ENCODE measurements at places on chromosomes 1 and 21.

DNA sequence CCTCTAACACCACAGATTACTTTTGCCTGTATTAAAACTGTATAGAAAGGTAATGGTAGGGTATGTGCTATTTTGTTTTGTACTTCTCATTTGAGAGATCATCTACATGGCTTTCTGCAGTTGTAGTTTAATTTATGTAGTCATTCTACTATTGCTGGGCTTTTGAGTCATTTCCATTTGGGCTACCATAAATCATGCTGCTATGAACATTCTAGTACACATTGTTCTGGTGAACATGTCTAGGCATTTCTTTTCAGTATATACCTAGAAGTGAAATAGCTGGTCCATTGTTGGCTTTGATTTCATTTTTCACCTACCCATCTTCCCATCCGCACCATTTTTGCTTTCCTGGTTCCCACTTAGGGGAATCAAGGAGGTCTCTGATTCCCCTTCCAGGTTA lies 18.7 kb downstream of the EDN2 start:
- no peak for DNase-seq

DNA sequence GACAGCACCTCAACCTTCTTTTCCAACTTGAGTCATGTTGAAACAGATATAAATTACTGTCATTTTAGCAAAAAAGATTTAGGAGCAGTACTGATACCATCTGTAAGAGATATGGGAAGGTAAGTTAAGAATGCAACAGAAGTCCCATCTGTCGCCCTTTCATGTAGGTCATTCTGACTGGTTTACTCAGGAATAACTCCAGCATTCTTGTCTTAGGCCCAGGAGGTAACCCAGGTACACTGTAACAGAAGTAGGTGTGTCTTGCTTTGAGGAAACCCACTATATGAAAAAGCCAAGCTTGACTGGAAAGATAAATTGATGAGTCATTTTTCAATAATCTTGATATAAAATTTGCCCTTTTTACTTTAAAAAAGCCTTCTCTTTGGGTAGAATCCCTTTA lies 35.4 kb downstream of the PGM1 start:
- no peak for DNase-seq

DNA sequence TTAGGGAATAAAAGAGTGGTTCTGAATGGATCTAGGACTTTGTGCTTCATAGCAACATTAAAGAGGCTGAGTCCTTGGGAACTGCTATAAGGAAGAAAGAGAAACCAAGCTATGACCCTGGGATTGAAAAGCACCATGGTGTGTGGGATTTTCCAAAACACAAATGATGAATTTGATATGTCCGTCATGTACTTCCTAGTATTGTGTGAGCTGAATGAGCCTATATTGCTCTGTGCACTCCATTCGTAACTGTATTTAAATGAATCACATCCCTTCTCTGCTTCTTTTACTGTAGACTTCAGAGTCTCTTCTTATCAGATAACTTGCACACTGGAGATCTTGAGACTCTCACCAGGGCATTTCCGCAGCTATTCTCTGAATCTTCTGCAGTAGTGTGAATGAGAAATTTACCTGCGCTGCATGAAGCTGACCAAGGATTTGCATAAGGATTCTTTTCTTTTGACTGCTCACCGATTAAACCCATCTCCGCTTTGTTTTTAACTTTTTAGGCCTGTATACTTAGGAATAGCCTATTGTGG lies 23.1 kb upstream of the OR10J4 start:
- no peak for DNase-seq

GRCh38 chr1:162696286-162696862 lies 64.1 kb downstream of the DDR2 start:
- DNase-seq = no peak

DNA sequence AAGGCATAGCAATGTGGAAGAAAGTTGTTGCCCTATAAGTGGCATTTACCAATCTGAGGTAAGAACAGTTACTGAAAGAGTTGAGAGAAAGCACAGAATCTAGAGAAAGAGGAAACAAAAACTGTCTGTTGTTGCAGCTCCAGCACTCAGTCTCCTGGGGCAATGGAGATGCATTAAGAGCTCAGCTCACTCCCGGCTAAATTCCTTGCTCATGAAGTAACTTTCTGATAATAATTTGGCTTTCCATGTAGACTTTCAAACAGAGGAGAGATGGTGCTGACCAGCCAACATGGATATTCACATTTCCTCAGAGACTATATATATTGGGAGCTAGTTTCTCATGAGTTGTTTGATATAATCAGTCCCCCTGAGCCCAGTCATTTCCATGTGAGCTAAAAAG lies 135.3 kb downstream of the GDAP2 start:
- no peak for DNase-seq

DNA sequence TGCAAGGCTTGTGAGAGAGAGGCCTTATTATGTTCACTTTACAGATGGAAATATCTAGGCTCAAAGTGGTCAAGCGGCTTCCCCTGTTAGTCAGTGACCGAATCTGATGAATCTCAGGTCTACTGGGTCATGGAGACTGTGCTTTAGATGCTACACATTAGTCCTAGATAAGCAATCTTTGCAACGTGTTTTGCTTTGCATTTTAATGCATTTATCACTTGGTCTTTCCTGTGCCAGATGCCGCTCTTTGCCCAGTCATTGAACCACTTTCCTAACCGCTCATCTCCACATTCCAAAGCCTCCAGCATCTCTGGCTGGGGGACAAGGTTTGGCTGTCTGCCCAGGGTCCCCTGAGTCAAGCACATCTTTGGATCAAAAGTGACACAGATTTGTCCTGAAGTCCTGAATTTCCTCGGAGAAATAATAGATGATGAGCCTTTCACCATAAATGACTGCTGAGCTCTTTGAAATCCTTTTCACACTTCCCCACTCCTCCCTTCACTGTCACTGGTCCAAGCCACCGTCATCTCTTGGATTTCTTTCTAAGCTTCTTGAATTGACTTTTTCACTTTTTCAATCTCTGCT lies 96.0 kb upstream of the USP24 start:
- no peak for DNase-seq

DNA sequence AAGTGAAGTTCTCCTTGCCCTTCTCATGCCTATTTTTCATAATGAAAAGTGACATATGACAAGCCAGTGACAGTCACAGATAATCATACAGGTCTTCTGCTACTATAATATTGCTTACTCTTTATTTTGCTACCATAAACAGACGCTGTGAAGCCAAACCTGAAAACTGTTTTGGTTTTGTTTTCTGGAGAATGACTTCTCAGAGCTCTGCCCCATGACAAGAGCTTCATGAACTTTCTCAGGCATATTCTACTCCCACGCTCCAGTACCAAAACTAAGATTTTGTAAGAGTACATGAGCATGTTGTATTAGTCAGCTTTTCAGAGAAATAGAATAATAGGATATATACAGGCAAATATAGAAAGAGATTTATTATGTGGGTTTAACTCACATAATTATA lies 64.3 kb upstream of the VTCN1 start:
- DNase-seq = no peak

- no peak for DNase-seq
Measured at GRCh38 chr1:993379-993995, 6.4 kb downstream of the HES4 start.

GRCh38 chr1:72435025-72435424 lies 152.7 kb upstream of the NEGR1 start:
- no peak for DNase-seq

DNA sequence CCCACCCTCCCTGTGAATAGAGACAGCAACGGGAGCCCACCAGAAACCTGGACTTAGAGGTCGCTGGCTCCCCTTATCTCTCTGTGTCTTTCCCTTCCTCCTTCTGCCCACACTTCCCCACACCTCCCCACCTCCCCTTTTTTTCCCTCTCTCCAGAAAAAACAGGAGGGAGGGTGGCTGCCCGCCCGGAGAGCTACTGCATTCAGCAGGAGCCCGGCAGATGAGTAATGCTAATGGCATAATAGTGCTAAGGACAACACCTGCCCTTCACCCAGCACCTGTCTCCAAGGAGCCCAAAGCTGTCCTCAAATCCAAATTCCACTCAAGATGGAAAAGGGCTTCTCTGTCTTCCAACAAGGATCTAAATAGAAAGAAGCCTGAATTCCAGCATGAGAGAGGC lies 11.4 kb upstream of the PRELP start:
- DNase-seq = no peak

DNA sequence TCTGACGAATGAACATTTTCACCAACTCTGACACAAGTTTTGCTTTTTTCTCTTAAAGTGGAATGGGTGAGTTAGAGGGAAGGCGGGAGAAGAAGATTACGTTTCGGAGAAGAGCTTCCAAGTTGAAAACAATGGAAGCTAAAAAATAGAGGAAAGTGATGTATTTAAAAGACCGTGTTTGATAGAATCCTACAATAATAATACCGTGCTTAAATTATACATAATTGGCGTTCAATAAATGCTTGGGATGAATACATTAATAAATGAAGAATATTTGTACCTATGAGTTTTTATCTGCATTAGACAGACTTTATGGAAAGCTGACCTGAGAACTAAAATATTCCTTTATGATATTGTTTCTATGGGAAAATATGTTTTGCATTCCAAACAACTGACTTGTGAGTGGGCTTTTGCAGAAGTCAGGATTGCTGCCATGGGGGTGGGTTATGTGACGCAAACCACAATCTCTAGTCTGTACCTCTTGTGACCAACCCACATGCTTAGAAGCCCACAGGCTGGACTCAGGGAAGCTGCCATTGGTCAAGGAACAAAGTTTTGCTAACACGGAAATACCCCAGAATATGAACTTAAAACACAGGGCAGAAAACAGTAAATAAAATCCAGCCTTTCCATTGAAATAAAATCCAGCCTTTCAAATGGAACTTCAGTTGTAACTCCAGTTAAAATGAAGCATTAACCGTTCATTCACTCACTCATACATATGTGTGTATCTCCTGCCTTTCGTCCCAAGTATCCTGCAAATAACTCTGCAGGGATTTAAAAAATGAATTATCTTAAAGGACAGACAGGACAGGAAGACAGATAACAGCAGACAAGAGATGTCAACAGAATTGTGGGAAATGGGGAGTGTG lies 21.3 kb upstream of the ATF3 start:
- no peak for DNase-seq
